ENCODE measurements at places on chromosomes 1 and 21. TPM values are rescaled to one million over a fixed set of nuclear protein-coding genes. Genes with fewer than 3 reads are reported as not detected.
A peak's percentile ranks its signal among the peaks of the same experiment; 100 is the strongest.

DNA sequence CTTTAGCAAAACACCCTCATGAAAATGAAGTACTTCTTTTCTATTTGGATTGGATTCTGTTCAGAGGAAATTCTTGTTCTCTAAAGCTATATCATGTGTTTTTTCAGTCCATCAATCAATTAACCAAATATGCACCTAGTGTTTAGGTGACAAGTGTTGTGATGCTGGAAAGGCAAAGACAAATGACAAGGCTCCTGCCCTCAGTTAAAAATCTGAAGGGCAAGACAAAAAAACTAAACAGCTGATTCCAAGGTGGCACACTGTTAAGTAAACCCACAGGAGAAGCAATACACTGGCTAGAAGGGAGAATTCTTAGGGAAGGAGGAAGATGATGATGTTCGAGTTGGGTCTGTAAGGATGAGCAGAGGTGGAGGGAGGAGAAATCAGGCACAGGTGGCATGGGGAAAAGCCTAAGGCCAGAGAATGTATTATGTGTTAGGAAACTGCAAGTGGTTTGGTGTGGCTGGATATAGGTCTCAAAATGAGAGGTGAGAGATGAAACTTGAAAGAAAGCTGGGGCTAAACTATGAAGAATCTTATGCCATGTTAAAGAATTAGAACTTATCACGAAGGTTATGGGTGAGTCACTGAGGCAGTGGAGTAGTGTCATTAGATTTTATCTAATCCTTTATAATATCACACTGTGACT is 51.8 kb upstream of the GFI1 start:
- no peak overlapping the region for H3K4me3 ChIP-seq
- no peak overlapping the region for H3K27ac ChIP-seq
- DNase-seq: no peak
- H3K4me1 ChIP-seq: peaks cover 18% of the 10 kb centered on the region
- H3K27me3 ChIP-seq: no peaks in the 10 kb centered on the region

- no peak overlapping the region for H3K27ac ChIP-seq
- DNase-seq: no peak
- no peaks in the 10 kb centered on the region for H3K4me1 ChIP-seq
- H3K4me3 ChIP-seq: no peak overlapping the region
Measured at GRCh38 chr1:185284116-185284515, 32.9 kb downstream of the IVNS1ABP start.

OPRD1 gene
- 0.66 TPM for total RNA-seq

DNA sequence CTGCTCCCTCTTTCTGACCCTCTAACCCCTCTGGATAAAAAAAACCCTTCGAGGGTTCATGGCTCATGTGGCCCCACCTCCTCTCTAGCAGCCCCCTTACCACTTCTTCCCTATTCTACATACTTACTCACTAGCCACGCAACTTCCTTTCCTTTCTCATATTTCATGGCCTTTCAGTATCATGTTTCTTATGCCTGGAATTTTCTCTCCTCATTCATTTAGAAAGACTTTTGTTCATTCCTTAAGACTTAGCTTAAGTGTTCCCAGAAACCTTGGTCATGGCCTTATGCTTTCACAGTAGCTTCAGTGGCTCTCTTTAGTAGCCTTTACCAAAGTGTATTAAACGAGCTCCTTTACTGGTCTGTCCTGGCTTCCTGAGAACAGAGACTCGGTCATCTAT is 6.1 kb downstream of the ACP6 start:
- H3K36me3 ChIP-seq: no peaks in the 10 kb centered on the region
- H3K4me1 ChIP-seq: peaks cover 13% of the 10 kb centered on the region
- DNase-seq: no peak
- no peaks in the 10 kb centered on the region for H3K27me3 ChIP-seq

DNA sequence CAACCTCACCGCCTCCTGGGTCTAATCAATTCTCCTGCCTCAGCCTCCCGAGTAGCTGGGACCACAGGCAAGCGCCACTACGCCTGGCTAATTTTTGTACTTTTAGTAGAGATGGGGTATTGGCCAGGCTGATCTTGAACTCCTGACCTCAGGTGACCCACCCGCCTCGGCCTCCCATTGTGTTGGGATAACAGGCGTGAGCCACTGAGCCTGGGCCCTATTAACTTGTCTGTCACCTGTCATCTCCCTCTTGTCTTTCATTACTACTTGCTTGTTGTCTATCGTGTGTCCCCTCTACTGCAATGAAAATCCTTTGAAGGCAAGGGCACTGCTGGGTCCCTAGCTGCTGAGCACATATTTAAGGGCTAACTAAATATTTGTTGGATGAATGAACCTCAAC is 3.4 kb downstream of the UQCRHL start:
- peaks cover 21% of the 10 kb centered on the region for H3K4me1 ChIP-seq
- no peak overlapping the region for H3K27ac ChIP-seq
- no peak overlapping the region for H3K4me3 ChIP-seq
- no peaks in the 10 kb centered on the region for H3K27me3 ChIP-seq

GRCh38 chr1:1360506-1361169 is 2.3 kb upstream of the MXRA8 start:
- no peaks in the 10 kb centered on the region for H3K36me3 ChIP-seq
- H3K27ac ChIP-seq: no peak overlapping the region
- no peaks in the 10 kb centered on the region for H3K4me1 ChIP-seq
- no peaks in the 10 kb centered on the region for H3K27me3 ChIP-seq

GRCh38 chr1:34276606-34277005 is 99.9 kb downstream of the C1orf94 start:
- DNase-seq: no peak
- no peak overlapping the region for H3K4me3 ChIP-seq
- no peaks in the 10 kb centered on the region for H3K27me3 ChIP-seq
- H3K4me1 ChIP-seq: no peaks in the 10 kb centered on the region

- no peaks in the 10 kb centered on the region for H3K27me3 ChIP-seq
- no peaks in the 10 kb centered on the region for H3K4me1 ChIP-seq
- no peak for DNase-seq
- H3K4me3 ChIP-seq: no peak overlapping the region
Measured at GRCh38 chr21:14080040-14080763, 130.6 kb downstream of the LIPI start.

GRCh38 chr1:115545096-115545720 is 96.6 kb upstream of the VANGL1 start:
- H3K36me3 ChIP-seq: no peaks in the 10 kb centered on the region
- DNase-seq: no peak
- H3K4me1 ChIP-seq: no peaks in the 10 kb centered on the region
- H3K27ac ChIP-seq: peak overlapping the region; percentile 80
- no peaks in the 10 kb centered on the region for H3K27me3 ChIP-seq

ESRRG gene
- total RNA-seq: 13.5 TPM

AZIN2 gene
- total RNA-seq: 1.6 TPM

TEDDM1 gene
- total RNA-seq: not detected

DNA sequence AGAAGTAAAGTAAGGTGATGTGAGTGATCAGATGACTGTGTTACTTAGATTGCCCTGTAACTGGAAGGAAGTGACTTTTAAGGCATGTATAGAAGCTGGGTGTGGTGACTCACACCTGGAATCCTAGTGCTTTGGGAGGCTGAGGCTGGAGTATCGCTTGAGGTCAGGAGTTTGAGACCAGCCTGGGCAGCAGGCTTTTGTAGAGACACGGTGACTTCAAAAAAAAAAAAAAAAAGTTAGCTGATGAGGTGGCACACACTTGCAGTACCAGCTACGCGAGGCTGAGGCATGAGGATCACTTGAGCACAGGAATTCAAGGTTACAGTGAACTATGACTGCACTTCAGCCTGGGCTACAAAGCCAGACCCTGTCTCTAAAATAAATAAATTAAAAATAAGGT is 2.3 kb upstream of the USP16 start:
- H3K4me1 ChIP-seq: peaks cover 30% of the 10 kb centered on the region
- H3K4me3 ChIP-seq: no peak overlapping the region
- no peak overlapping the region for H3K27ac ChIP-seq
- no peaks in the 10 kb centered on the region for H3K36me3 ChIP-seq

DNA sequence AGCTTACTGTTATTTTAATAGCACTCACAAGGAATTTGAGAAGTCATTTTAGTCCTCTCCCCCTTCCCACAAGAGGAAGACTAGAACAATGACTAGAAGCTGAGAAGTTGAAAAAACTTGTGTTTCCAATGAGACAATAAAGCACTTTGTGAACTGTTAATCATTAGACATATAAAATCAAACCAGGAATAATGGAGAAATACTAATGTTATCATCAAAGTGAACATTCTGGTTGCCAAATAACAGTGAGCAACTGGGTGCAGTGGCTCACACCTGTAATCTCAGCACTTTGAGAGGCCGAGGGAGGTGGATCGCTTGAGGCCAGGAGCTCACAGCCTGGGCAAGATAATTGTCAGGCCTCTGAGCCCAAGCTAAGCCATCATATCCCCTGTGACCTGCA is 54.0 kb upstream of the RASAL2 start:
- H3K27ac ChIP-seq: no peak overlapping the region
- no peak for DNase-seq
- H3K4me1 ChIP-seq: peaks cover 18% of the 10 kb centered on the region
- H3K36me3 ChIP-seq: no peaks in the 10 kb centered on the region
- no peaks in the 10 kb centered on the region for H3K27me3 ChIP-seq

GRCh38 chr1:51025374-51025773 is 55.3 kb downstream of the CDKN2C start:
- H3K27me3 ChIP-seq: no peaks in the 10 kb centered on the region
- H3K4me3 ChIP-seq: no peak overlapping the region
- no peak overlapping the region for H3K27ac ChIP-seq
- H3K36me3 ChIP-seq: no peaks in the 10 kb centered on the region

DNA sequence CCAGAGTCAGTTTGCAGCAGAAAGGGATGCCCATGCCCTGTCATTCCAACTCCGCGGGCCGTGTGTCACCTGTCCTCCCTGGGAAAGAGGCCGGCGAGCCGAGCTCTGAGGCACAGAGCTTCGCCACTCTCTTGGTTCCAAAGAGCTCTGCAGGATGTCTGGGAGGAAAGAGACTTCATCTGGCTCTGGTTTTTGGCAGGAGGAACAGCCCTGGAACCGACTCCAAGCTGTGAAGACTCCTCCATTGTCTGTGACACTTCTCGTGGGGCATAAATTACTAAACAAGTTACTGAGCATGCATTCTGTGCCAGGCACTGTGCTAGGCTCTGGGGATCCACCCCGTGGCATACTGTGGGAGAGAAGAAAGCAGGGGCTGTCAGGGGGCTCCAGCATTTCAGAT is 3.9 kb upstream of the FAM151A start:
- H3K27ac ChIP-seq: no peak overlapping the region
- no peaks in the 10 kb centered on the region for H3K36me3 ChIP-seq
- H3K27me3 ChIP-seq: no peaks in the 10 kb centered on the region
- H3K4me3 ChIP-seq: no peak overlapping the region
- no peaks in the 10 kb centered on the region for H3K4me1 ChIP-seq
- DNase-seq: no peak

DNA sequence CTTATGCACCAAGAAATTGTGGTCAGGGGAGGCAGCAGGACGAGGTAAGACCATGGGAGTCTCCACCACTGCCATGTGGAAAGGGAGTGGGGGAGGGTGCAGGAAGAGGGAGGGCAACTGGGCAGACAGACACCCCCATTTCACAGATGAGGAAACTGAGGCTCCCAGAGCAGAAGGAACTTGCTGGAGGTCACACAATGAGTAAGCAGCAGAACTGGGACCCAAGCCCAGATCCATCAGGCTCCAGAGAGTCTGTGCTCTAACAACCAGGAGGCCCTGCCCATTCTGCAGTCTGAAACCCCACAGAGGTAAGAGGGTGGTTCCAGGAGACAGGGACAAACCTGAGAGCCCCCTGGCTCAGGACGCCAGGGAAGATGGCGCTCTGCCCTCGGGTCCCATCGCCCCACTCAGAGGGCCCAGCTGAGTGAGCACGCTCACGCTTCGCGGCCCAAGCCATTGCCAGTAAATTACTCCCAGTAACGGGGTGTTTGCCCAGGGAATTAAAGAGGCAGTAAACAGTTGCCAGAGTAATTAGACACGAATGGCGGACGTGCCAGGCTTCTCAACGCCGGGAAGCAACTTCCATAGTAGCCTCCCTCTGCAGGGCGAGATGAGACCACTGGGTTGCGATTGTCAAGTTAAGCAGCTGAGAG is 59.2 kb downstream of the MATN1 start:
- peaks cover 22% of the 10 kb centered on the region for H3K4me1 ChIP-seq
- no peak overlapping the region for H3K4me3 ChIP-seq
- peak; percentile 53 for DNase-seq

DNA sequence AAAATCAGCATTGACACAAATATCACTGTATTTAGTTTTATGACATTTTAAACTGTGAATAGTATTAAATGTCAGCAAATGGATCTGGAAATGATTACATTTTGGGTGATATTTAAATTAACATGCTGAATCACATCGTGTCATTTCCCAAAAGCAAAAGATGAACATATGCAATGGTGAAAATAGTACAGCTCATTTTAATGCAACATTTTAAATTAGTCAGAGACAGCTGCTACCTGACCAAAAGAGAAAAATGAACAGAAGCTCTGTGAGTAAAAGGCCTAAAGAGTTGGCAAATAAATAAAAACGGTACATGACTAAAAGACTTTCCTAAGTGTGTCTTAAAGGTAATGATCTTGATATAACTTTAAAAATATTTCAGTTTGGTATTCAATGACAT is 86.0 kb upstream of the GNG4 start:
- H3K27ac ChIP-seq: no peak overlapping the region
- no peaks in the 10 kb centered on the region for H3K36me3 ChIP-seq
- H3K4me3 ChIP-seq: no peak overlapping the region
- no peaks in the 10 kb centered on the region for H3K4me1 ChIP-seq
- no peak for DNase-seq

DNA sequence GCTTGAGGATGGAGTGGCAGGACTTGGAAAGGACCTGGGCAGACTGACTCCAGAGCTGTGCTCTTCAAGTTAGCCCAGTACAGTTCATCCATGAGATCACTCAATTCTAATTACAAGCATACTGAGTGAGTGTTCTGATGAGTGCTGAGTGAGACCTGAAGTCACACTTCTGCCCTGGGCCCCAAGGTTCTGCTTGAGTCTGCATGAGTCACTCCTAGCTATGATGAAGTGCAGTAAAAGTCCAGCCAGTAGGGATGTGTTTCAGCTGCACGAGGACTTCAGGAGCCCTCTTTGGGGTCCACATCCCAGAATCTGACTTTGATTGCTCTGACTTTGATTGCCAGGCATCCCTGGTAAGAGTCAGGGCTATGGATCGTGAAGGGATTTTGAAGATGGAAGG is 35.8 kb downstream of the PLEKHA6 start:
- H3K4me3 ChIP-seq: no peak overlapping the region
- no peaks in the 10 kb centered on the region for H3K27me3 ChIP-seq
- DNase-seq: no peak
- H3K27ac ChIP-seq: no peak overlapping the region
- H3K4me1 ChIP-seq: no peaks in the 10 kb centered on the region

C1orf185 gene
- total RNA-seq: not detected

- H3K27me3 ChIP-seq: no peaks in the 10 kb centered on the region
- H3K36me3 ChIP-seq: no peaks in the 10 kb centered on the region
- peaks cover 5% of the 10 kb centered on the region for H3K4me1 ChIP-seq
- DNase-seq: no peak
- H3K27ac ChIP-seq: no peak overlapping the region
- no peak overlapping the region for H3K4me3 ChIP-seq
Measured at GRCh38 chr1:21775550-21775914, 7.4 kb downstream of the USP48 start.

S100A2 gene
- not detected for total RNA-seq

- H3K27me3 ChIP-seq: no peaks in the 10 kb centered on the region
- H3K4me3 ChIP-seq: peak overlapping the region; percentile 60
- H3K36me3 ChIP-seq: no peaks in the 10 kb centered on the region
- H3K27ac ChIP-seq: no peak overlapping the region
- H3K4me1 ChIP-seq: peaks cover 22% of the 10 kb centered on the region
Measured at GRCh38 chr1:42845866-42846256, 552 bp upstream of the ZNF691 start.

All from body of pancreas (tissue), 4 donors.